Activated T-helper 1 cell treated with anti-CD3 and anti-CD28 coated beads, Interleukin-2, amount 50 U/mL, for 16 hours (primary cell): ENCODE measurements at places on chromosomes 5 and 9.

DNA sequence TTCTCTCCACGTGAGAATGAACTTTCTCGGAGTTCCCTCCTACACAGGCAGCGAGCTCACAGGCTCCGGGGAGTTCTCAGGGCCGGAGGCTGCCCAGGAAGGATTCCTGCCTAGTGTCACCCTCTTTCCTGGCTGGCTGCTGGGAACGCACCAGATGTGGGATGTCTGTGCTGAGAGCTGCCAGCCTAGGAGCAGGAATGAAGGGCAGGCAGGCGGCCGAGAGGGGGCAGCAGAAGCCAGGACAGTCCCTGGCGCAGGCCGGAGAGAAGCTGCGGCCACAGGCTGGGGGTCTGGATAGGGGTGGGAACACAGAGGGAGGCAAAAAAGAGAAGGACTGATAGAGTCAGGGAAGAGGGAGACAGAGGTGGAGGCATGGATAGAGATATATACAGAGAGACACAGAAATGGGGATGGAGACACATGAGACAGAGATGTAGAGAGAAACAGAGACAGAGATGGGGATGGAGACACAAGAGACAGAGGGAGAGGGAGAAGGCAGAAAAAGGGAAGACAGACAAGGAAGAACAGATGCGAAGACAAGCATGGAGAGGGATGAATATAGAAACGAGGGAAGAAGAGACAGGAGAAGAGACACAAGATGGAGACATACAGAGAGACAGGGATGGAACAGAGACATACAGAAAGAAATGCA is 25.3 kb upstream of the ENHO start:
- no peak for DNase-seq

GRCh38 chr9:101792475-101792874 is 54.0 kb upstream of the GRIN3A start:
- DNase-seq: no peak

GRCh38 chr5:57488215-57488955 is 5.8 kb upstream of the ACTBL2 start:
- no peak for DNase-seq

DNA sequence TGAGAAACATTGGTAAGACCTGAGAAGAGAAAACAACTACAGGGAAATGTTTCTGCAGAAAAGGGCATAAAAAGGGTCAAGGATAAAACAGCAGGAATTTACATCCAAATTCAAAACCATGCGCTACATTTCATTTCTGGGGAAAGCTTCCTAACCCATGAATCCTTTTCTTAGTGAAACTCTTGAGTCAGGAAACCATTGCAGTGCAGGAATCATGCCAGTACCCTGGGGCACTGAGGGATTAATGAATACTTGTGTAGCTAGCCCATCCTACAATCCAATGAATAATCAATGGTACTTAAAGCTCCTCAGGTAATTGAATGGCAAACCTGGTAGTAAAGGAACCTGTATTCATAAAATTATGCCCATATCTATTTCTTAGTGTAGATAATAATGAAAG is 580.5 kb downstream of the TLE1 start:
- DNase-seq: no peak

DNA sequence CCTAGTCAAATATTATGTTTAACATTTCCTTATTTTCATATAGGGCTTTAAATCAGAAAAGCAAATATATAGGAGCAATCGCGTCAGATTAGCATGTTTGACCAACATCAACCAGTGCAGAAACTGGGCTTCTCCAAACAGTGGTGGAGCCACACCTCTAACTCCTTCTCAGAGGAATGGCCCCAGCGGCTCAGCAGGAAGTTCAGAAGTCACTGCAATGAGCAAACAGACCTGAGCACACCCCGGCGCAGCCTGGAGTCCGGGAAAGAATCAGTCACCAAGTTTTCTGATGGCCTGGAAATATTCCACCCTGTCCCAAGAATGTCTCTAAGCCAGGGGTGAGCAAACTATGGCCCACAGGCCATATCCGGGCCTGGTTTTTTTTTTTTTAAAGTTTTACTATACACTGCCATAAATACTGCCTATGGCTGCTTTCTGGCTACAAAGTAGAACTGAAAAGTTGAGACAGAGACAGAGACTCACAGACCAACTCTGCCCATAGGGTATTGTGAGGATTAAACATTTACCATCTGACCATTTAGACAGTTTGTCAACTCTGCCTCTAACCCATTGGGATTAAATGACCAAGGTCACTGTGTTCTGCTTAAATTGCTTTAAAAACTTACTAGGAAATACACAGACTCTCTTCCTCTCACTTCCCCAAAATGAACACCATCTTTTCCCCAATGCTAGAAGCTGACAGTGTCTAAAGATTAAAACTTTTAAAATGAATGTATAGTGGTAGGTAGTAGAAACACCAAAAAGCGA is 5.4 kb downstream of the GOLM1 start:
- no peak for DNase-seq

DNA sequence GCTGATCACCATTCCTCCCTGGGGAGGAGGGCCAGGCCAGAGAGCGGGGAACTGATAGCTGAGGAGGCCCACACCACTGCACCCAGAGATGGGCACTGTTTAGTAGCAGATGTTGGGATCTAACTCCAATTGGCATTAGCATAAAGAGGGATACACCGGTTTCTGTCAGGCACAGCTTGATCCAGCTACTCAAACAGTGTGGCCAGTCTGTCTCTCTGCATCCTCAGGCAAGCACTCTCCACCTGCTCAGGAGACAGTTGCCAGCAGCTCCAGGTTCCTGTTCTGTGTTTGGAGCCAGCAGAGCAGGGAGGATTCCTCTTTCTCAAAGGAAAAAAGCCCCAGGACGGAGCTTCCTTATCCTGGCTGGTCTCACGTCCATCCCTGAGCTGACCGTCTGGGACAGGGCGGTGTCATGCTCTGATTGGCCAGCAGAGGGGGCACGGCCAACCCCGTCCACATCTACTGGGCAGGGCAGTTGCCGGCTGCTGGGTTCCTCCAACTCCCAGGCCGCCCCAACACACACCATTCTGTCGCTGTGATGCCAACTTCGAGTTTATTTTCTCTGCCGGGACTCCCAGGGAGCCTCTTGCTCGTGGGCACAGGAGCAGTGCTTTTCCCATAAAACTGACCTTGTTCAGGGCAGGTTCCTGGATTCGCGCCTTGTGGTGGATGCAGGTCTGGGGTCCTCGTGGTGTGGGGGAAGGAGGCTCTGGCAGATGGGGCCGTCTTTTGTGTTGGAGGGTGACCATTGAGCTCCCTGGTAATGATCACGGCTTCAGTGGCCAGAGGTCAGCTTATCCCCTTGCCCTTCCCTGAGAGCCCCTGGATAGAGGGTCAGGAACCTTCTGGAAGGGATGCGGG is 47.9 kb downstream of the COL5A1 start:
- DNase-seq: no peak

DNA sequence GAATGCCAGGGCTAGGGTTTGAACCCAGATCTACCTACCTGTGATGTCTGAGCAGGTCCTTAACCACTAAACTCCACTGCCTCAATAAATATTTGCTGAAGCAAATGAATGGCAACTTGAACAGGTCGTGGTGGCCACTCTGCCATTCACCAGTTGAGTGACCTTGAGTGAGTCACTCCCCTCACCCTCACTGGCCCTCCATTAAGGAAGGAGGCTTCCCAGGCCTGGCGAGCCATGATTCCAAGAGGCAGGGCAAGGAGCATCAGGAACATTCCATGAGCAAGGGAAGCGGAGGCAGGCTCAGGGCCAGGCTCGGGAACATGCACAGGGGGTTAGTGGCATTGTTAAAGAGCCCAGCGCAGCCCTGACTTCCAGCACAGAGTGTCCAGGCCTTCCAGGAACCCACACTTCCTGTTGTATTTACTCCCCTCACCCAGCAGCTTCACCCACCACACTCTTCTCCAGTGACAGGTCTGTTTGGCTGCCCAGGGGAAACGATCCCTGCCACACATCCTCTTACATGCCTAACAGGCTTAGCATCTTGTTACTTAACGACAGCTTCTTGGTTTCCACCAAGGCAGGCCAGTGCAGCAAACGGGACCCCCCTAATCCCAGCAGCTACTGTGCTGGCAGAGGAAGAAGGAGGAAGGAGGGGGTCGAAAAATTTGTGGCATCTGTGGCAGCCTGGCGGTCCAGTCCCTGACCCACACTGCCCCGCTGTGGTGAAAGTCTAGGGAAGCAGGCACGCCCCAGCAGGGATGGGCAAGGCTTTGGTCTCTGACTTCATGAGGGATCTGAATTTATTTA is 43.7 kb upstream of the TTC1 start:
- DNase-seq: no peak

DNA sequence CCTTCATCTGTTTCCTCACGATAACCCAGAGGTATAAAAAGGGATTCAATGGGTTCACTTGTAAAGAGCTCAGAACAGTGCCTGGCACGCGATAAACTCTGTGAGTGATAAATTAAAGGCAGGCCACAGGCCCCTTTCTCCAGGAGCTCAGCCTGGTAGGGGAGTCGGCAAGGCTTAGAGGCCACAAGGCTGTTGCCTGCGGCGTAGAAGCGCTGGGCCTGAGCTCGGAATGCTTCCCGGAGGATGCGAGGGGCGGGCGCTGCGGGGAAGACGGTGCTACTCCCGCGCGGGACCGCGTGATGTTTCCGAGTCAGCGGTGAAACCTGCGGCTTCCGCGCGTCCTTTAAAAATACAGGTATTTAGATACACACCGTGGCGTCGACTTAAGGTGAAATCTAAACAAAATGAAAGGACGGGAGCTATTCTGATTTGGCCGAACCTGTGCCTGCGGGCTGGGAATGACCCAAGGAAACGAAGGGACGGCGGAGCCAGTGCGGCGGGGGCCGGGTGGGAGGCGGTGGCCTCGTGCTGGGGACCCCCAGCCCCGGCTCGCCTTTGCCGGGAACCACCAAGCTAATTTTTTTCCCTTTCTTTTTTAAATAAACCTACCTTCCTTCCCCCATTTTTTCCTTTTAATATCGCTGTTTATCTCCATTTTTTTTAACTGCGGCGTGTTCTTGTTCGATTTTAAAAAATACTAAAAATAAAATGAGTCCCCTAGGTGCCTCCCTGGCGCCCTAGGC is 6.2 kb downstream of the NKX2-5 start:
- DNase-seq: no peak

DNA sequence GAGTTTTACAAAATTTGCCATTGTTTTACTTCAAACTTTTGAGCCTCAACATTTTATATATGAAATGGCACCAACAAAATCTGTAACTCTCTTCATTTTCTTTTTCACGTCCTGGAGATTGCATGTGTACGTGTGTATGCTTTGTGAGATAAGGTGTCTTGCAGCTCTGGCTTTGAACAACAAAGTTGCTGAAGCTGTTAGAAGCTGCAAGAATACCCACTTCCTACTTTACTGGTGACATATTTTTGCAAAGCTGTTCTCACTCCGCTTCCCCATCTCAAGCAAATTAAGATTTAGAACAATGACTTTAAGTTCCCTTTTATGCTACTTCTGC is 41.8 kb downstream of the FYB1 start:
- no peak for DNase-seq

DNA sequence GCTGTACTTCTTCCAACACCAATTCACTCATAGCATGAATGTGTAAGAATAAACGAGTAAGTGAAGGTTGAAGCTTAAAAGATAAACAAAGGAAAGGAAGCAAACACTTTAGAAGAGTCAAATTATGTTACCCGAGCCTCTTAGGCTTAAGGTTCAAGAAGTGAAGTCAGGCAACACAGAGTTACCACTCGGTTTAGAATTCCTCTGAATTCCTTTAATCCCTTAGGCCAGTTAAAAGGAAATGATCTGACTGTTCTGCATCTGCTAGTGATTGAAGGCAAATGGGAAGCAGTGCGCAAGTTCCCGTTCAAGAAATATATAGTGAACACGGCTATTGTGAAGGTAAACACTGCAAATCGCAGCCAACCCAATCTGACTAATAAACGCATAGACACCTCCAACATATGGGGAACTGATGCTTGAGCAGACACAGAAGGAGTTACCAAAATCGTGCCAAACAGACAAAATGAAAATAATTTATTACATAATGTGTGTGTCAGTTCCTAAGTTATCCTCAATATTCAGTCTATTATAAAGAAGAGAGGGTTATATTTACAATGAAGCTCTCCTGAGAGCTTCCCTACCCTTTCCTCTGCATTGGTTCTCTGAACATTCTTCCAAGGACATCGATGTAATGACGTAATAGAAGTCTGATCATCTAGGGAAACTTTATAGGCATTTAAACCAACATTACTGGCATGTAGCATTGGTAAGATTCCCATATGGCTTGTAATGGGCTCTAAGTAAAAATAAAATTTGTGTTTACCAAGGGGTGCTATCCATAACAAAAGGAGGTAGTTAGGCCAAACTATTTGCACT is 837.1 kb upstream of the ZNF608 start:
- no peak for DNase-seq

DNA sequence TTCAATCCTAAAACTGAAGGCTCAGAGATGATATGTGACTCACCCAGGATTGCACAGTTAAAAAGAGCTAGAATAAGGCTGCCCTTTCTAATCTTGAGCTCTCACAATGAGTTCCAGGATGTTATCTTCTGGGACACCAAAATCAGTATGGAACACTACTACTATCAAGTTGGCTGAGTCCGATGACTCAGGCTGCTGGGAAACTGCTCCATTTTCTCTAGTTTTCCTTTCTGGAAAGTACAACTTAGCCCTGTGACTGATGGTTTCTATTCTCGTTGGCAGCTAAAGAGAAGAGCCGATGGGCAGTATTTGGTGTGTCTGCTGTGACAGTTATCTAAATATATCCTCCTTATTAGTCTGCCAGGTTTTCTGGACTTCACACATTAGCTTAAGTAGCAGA is 37.9 kb upstream of the DPYSL3 start:
- DNase-seq: no peak

DNA sequence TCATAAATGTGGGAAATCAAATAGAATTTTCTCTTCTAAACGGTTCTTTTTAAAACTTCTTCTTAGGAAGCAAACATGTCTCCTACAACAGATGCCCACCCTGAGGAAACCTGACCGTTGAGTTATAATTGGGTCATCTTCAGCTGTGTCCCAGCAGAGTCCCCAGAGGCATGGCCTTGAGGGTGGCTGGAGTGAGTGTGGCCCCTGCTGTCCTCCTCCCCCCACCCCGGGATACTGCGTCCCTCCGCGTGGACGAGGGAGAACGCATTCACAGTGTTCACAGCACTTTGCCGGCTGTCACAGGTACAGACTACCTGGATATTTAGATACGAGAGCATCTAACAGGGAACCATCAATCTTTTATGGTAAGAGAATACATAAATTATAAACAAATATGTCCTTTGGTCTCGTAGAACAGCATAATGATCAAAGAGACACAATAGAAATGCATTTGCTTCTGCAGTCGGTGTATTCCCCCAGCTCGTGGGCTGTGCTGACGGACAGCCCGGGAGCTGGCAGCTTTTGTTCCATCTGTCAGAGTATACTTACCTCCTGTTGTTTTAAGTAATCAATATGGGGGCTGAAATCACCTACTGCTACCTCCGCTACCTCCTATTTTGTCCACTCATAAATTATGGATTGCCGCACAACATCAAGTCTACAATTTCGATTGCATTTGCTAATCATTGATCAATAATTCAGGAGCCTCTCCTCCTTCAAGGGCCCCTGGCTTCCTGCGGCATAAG is 214.7 kb downstream of the IRX2 start:
- DNase-seq: no peak

DNA sequence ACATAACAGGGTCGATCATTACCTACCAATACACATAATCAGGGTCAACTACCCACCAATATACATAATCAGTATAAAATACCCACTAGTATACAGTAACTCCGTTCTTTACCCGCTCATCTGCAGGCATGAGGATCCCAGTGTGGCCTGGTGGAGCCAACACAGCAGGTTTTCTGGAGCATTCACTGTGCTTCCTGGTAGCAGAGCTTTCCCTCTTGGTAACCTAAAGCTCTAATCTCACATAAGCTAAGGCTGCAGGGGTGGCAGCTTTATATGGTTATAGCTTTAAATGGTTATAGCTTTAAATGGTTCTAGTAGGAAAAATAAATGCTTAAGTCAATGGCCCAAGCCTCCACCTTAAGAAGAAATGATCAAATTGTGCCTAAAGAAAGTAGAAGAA is 11.9 kb downstream of the LCN1 start:
- no peak for DNase-seq
